ENCODE measurements at places on chromosomes 12 and 14.

DNA sequence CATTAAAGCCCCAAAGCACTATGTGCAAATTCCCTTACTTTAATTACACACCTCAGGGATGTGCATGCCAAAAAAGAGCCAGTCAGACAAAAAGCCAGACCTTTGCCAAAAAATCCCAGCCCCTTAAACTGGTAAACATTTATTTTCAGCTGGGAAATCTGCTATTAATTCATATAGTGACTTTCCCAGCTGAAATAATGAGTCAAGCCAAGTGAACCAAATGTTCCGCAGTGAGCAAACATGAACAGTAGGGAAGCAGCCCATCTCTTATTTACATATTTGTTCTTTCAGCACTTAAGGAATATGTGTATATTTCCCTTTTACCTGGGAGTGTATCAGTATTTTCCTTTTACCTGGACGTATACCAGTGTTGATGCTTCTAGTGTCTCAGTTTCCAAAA, 44.0 kb upstream of the OTX2 start:
- DNase-seq: no peak

- DNase-seq: no peak
Observed at GRCh38 chr12:75481013-75481705, 604 bp downstream of the GLIPR1 start.

DNA sequence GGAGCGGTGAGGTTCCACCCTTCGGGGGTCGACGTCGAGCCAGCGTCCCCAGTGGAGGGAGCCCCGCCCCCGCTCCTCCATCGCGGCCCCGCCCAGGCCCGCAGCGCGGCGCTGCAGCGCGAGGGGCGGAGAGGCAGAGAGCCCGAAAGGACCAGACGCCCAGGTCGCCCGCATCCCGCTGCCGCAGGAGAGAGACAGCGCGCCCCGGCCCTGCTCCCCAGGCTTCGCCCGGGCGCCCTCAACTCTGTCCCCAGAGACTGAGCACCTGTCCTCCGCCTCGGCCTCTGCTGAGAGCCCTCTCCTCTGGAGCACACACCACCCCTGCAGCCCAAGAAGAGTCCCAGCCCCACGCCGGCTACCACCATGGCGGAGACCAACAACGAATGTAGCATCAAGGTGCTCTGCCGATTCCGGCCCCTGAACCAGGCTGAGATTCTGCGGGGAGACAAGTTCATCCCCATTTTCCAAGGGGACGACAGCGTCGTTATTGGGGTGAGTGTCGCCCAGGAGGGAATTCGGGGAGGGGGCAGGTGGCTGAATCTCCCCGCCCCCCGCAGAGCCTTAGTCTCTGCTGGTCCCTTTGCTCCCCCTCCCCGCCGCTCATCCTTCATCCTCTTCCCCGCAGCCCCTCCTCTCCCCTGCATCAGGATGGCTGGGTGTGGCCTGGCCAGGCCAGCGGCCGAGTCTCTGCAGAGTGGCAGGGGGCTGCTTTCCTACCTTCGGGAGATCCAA, at the start of gene KIF5A:
KIF5A (plus strand) TSS at position 136 of the 732 bp plus-strand sequence; CDS start at position 364, 228 bp downstream.
- DNase-seq: peak; percentile 11

DNA sequence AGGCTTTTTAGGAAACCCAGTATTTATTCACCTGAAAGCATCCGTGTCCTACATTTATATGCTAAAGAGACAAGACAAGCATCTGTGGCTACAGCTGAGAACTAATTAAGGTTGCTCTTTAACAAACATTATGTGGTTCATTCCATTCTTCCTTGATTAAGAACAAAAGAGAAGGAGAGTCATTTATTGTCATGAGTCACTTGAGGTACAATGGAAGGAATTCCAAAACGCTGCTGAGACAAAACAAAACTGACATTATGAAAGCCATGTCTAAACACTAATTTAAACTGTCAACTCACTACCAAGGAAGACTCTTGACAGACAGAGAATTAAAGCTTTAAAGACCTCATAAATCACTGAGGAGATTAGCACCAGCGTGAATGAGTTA, 214.4 kb downstream of the BMP4 start:
- no peak for DNase-seq

DNA sequence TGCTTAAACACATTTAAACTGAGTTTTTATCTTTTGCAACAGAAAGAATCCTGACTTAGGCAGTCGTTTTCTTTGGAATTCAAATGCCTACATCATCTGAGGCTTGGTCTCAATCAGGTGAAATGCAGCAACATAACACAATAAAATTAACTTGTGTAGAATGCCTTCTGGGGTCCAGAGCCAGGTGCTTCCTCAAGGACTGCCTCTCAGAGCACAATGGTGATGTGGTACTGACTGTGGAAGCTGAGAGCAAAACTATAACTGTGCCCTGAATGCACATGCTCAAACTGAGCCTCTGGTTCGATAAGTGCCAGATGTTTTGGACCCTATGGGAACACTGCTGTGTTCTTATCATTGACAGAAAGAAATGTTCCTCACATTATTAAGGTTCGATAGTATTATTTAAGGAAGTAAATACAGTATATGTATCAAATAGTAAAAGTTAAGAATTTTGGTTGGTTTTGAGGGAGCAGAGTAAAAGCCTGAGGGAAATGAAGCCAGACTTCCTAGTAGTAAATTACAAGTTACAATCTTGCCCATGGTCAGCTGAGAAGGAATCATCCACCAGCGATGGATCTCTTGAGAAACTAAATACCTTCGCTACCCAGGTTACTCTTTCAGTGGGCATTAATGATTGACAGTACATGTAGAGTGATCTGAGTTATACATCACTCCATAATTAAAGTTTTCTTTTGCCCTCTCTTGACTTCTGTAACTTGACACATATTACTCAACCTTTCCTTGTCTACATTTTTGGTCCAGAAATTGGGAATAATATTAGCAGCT, 122.9 kb upstream of the ATP2B1 start:
- no peak for DNase-seq

- DNase-seq: no peak
Observed at GRCh38 chr12:131445184-131445774, 265.6 kb upstream of the SFSWAP start.

GRCh38 chr14:99382781-99383471, 97.7 kb downstream of the SETD3 start:
- DNase-seq: no peak

DNA sequence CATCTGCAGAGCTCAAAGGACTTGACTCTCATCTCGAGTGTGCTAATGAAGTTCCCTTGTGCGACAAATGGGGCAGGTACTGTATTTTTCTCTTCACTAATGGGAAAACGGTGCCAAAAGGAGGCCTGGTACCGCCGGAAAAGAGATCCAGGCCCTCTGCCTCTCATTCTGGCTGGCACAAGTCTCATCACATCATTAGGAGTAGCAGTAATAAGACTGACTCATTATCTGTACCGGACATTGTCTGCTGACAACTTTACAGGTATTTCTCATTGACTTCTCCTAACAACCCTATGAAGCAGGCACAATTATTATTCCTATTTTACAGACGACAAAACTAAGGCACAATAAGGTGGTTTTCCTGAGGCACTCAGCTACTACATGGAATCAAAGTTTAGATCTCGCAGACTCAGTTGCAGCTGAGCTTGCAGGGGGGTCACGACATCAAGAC, 668 bp downstream of the APPL2 start:
- no peak for DNase-seq

Measured in SHP77 (cell line).